ENCODE measurements at places on chromosomes 4 and X. TPM values are rescaled to one million over a fixed set of nuclear protein-coding genes. Genes with fewer than 3 reads are reported as not detected.

The UGT2B11 gene
- total RNA-seq, result not detected

The RNF128 gene
- 1.8 TPM for total RNA-seq

The PCDH11X gene
- not detected for total RNA-seq

The CXCL11 gene
- 0.07 TPM for total RNA-seq

The TIGD4 gene
- total RNA-seq, result 0.14 TPM

The CORIN gene
- 0.07 TPM for total RNA-seq

The SPP1 gene
- 160 TPM for total RNA-seq

The GYPE gene
- 0.34 TPM for total RNA-seq

The GABRG1 gene
- total RNA-seq, result not detected

The TCP11X2 gene
- 0.42 TPM for total RNA-seq

The TREX2 gene
- not detected for total RNA-seq

The UGT2B10 gene
- total RNA-seq, result not detected

The IL2RG gene
- 0.08 TPM for total RNA-seq

The TMEM154 gene
- total RNA-seq, result 20.8 TPM

The WDFY3 gene
- 54.4 TPM for total RNA-seq

The SHOX gene
- total RNA-seq, result not detected

The ENPEP gene
- 4.6 TPM for total RNA-seq

The PRSS12 gene
- 1.6 TPM for total RNA-seq

The LRRC66 gene
- total RNA-seq, result 0.68 TPM

The F8 gene
- total RNA-seq, result 3.3 TPM

The SLC49A3 gene
- total RNA-seq, result 3.4 TPM

The GAGE12E gene
- not detected for total RNA-seq

The AKAP4 gene
- not detected for total RNA-seq

The HTN3 gene
- total RNA-seq, result not detected

The PPBP gene
- total RNA-seq, result not detected

The FDCSP gene
- not detected for total RNA-seq

The AFP gene
- not detected for total RNA-seq

The LAGE3 gene
- 27.9 TPM for total RNA-seq

Measured in kidney epithelial cell (primary cell).